SK-N-DZ (cell line): ENCODE measurements at places on chromosomes 7 and 10.
A peak's percentile ranks its signal among the peaks of the same experiment; 100 is the strongest.

GRCh38 chr10:75660823-75661222, 229.4 kb downstream of the LRMDA start:
- DNase-seq = peak; percentile 35

- no peak for DNase-seq
These were observed 74.7 kb downstream of the FRMPD2 start for GRCh38 chr10:48199580-48200377.

DNA sequence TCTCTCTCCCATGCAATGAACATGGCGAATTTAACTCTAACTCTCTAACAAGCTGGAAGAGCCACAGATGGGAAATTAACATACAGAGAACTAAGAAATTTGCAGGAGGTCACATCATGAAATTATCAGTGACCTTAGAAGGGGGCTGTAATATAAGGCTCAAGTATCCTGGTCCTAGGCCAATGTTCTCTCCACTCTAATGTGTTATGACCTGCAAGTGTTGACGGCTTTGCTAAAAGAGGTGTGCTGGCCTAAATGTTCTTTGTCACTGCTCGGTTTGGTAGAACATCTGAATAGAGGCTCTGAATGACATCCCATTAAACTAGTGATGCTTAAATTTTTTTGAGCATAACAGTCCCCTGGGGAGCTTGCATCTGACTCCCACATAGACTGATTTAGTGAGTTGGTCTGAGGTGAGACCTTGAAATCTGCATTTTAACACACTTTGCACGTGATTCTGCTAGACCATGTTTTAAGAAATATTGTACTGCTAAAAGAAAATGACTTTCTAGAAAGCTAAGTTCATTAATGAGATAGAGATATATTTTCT, 129.3 kb downstream of the GFRA1 start:
- no peak for DNase-seq

DNA sequence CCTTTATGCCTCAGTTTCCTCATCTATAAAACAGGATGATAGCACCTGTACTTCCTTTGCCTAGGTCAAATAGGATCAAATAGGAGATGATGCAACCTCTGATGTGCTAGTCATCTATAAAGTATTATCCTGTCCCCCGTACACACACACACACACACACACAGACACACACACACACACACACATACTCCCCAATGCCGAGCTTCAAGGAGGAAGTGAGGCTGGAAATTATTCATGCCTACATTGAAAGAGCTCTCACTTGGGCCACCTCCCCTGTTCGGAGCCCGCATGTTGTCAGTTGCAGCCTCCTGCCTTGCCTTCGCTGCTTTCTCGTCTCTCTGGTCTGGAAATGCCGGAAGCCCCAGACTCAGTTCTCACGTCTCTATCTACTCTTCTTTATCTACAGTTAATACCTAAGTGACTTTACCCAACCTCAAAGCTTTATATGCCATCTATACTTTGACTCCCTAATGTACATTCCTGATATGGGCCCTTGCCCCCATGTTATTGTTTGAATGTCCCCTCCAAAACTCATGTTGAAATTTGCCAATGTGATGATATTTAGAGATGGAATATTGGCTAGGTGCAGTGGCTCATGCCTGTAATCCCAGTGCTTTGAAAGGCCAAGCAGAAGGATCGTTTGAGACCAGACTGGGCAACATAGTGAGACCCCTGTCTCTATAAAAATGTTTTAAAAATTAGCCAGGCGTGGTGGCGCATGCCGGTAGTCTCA, 6.9 kb upstream of the UBE2H start:
- no peak for DNase-seq

- no peak for DNase-seq
These were observed 1.2 kb downstream of the SLC4A2 start for GRCh38 chr7:151060416-151061212.
